ENCODE measurements at places on chromosomes 11 and 22. TPM values are rescaled to one million over a fixed set of nuclear protein-coding genes. Genes with fewer than 3 reads are reported as not detected.

The CHRM1 gene
- total RNA-seq, result not detected

The SLC35F2 gene
- total RNA-seq, result 74.1 TPM

The HNRNPUL2 gene
- total RNA-seq, result 11.1 TPM

The NECTIN1 gene
- total RNA-seq, result 3.1 TPM

The CCDC116 gene
- 0.17 TPM for total RNA-seq

The PCF11 gene
- total RNA-seq, result 43.7 TPM

The SLC22A8 gene
- not detected for total RNA-seq

The KCNQ1 gene
- total RNA-seq, result not detected

The OR51E2 gene
- total RNA-seq, result not detected

The OR56A1 gene
- total RNA-seq, result 0.14 TPM

The SPDYC gene
- not detected for total RNA-seq

The ANO1 gene
- total RNA-seq, result not detected

- DNase-seq, result no peak
Measured at GRCh38 chr11:43377389-43377788, 18.7 kb downstream of the TTC17 start.

- DNase-seq, result no peak
Measured at GRCh38 chr11:117095284-117096161, 2.7 kb downstream of the SIK3 start.

DNA sequence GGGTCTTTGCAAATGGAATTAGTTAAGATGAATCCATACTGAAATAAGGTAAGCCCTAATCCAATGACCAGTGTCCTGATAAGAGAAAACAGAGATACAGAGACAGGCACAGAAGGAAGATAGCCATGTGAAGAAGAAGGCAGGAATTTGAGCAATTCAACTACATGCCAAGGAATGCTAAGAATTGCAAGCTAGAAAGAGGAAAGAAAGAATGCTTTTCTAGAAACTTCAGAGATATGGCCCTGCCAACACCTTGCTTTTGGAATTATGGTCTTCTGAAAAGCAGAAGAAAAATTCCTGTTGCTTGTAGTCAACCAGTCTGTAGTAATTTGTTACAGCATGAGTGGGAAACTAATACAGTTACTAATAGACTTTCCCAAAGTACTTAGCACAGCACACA is 111.3 kb downstream of the SLC17A6 start:
- no peak for DNase-seq

GRCh38 chr11:121645001-121645400 is 192.2 kb upstream of the SORL1-AS1 start:
- DNase-seq, result no peak

DNA sequence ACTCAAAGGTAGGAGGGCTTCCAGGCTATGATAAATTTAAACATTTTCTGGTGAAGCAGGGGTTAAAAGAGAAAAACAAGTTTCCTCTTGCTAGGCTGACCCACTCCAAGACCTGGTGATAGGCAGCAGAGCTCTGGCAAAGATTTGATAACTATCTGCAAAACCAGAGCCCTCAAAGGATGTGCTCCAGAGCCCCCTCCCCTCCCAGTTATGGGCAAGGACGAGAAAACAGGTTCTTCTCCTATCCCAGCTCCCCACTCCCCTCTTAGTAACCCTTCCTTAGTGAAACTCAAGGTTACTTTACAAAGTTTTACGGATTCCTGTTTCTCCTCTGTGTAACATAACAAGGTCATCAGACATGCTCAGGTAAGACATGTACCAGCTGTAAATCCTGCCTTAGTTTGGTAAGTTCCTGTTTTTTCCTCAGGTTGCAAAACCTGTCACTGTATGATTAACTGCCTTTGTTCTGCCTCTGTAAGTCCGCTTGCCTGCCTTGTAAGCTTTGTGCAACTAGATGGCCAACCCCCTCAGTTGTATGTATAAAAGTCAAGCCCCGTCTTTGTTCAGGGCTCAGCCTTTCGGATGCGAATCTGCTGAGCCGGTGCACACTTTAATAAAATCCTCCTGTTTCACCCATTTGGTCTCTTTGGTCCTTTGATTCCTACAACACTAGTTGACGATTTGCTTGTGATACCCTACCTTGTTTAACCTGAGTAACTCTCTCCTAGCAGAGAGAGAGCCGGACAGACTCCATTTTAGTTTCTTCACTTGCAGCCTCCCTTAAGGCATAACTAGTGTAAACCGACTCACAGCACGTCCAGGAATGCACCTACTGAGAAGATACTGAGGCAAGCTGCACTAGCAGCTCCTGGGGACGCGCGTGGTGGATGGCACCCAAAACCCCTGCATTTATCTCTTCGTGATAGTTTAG is 13.9 kb downstream of the APOBEC3H start:
- no peak for DNase-seq

- DNase-seq, result no peak
Measured at GRCh38 chr22:19802001-19802893, 41.7 kb downstream of the TBX1 start.

DNA sequence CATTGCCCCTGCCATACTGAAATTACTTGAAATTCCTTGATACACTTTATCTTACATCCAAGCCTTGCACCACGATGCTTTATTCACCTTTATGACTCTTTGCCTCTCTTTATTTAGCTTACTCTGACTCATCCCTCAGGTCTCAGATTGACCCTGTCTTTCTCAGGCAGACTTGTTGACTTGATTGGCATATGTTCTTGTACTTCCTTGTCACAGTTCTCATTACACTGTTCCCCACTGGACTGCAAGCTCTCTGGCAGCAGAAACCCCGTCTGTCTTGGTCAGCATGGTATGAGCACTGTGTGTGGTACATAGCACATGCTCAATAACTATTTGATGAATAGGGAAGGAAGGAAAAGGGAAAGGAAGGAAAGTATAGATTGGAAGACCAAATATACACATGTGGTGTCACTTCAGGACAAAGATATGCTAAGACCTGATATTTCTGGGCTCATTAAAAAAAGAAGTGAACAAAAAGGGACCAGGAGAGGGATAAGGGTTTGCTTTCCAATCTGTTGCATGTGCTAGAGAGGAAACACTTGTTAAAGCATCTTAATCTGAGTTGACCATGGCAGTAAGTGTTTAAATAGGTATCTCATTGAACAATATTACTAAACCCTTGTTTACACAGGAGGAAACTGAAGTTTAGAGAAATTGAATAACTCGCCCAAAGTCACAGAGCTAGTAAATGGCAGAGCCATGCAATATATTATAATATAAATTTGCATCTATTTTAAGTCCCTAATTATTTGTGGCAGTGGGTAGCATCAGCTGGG is 7.2 kb downstream of the LYVE1 start:
- no peak for DNase-seq

- no peak for DNase-seq
Measured at GRCh38 chr11:68026391-68027105, 3.9 kb upstream of the NDUFS8 start.

- no peak for DNase-seq
Measured at GRCh38 chr11:59559886-59560285, 48.5 kb downstream of the OR4D9 start.

GRCh38 chr22:43853328-43853931 is 8.9 kb downstream of the SULT4A1 start:
- no peak for DNase-seq

GRCh38 chr22:37486224-37486845 is at the start of gene MFNG:
TSS of gene MFNG (minus strand) at chr22:37486384. CDS start at chr22:37486177, 207 bp downstream.
- DNase-seq, result peak; percentile 76

DNA sequence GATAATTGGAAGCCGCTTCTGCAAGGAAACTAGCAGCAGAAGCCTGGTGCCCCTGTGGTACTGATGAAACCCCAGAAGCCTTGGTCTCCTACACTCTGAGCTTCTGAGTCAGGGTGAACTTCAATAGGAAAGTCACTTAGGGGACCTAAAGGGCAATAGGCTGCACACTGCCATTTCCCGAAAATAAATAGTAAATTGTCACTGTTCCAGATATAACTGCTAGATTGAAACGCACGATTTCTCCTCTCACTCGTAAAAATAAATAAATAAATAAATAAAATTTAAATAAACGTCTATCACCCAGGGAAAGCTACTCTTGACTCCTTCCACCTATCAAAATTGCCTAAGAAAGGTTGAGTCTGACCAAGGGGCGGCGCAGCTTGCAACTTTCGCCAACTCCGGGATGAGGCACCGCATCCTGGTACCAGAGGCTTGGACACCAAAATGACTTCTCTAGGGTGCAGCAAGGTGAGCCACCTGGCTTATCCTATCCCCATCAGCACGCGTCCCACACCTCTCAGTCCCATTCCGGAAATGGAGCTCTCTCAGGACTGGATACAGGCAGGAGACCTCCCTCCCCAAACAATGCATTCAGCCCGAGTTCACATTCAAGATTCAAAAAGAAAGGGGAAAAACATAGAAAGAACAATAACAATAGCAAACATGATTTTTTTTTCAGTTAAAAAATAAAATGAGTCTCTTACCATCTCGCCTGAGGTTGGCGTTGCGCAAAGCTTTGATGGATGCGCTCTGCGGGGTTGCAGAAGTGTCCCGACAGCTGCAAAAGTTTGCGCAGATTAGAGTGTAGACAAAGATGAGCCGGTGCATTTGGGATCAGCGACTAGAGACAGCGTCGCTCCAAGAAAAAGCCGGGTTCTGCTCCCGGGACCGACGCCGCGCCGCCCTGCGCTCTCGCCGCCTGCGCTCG is 583 bp downstream of the PDGFD start:
- DNase-seq, result peak; percentile 46

- peak; percentile 53 for DNase-seq
Measured at GRCh38 chr22:42648368-42649245, 585 bp downstream of the CYB5R3 start.

GRCh38 chr22:41690476-41690875 is 1.8 kb upstream of the SNU13 start:
- DNase-seq, result no peak

DNA sequence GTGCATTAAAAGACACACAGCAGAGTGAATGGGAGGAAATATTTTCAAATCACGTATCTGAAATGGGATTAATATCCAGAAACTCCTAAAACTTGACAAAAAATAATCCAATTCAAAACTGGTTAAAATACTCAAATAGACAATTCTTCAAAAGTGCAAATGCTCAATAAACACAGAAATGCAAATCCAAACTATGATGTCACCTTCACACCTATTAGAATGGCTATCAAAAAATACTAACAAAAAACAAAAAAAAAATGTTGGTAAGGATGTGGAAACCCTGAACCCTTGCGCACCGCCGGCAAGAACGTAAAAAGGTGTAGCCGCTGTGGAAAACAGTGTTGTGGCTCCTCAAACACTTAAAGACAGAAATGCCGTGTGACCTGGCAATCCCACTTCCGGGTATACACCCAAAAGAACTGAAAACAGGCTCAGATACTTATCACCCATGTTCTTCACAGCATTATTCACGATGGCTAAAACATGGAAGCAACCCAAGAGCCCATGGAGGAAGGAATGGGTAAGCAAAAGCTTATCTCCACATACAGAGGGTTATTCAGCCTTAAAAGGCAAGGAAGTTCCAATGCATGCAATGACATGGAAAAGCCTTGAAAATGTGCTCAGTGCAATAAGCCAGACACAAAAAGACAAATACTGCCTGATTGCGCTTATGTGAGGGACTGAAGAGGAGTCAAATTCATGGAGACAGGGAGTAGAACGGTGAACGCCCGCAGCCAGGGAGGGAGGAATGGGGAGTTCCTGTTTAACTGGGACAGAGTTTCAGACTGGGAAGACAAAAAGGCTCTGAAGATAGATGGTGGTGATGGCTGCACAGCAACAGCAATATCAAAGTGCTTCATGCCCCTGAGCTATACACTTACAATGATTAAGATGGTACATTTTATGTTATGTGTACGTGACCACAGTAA is 19.6 kb downstream of the BRD1 start:
- DNase-seq, result no peak

GRCh38 chr11:113048820-113049768 is 87.9 kb downstream of the NCAM1 start:
- no peak for DNase-seq

DNA sequence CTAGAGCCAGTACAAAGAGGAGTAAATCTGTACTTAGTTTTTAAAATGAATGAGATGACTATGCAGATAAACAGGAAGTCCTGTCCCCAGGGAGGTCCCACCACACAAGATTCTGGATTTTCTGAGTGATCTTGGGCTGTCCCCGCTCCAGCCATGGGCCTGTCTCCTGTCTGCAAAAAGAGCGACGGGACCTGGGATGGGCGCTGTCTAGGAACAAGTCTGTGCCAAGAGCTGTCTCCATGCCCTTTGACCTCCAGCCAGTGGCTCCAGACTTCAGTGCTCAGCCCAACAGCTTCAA is 6.0 kb downstream of the CSNK1E start:
- no peak for DNase-seq

DNA sequence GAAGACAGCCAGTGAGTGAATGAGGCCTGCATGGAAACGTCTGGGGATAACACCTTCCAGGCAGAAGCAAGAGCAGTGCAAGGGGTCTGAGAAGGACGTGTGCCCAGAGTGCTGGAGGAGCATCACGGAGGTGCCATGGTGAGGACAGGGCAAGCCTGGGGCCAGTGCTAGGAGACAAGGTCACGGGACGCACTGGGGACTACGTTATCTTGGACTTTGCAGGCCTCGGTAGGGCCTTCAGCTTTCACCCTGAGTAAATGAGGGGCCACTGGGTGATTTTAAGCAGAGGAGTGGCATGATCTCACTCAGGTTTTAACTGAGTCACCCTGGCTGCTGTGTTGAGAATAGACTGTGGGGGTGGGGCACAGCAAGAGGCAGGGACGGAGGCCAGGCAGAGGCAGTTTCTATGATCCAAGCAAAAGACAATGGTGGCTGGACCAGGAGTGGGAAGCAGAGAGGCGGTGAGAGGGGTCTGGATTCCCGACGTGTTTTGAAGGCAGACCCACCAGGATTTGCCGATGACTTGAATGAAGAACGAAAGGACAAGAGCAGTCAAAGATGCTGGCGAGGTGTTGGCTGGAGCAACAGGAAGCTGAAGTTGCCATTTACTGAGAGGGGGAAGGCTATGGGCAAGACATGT is 102.7 kb upstream of the PARVA start:
- no peak for DNase-seq

DNA sequence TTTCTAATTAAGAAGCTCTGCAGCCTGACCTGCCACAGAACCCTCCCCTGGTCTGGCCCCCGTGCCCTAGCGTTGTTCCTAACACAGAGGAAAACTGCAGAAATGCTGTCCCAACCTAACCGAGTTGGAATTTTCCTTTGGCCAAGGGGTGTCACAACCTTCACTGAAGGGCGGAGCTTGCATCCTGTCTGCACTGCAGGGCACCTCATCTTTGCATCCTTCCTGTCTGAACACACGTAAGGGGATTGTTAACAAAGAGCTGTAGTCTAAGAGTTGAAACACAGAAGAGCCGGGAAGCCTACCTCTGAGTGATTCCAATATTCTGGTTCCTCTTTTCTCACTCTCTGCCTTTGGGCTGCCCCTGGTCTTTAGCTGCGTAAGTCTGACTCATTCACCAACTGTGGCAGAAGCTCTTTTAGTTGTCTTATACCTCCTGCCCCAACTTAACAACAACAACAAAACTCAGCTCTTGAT is 1.6 kb downstream of the DIXDC1 start:
- DNase-seq, result peak; percentile 59

DNA sequence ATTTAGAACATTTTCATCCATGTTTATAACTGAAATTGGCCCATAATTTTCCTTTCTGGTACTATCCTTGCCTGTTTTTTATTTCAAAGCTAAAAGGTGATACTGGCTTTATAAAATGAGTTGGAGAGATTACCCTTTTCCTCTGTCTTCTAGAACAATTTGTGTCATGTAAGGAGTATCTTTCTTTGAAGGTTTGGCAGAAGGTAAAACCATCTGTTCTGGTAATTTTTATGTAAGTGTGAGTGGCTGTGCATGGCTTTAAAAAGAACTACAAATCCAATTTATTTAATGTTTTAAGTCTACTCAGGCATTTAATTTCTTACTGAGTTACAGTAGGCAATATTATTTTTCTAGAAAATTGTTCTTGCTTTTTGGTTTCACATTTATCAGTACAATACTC is 7.7 kb upstream of the MRGPRD start:
- no peak for DNase-seq

- DNase-seq, result no peak
Measured at GRCh38 chr11:61976813-61977475, 9.5 kb upstream of the FTH1 start.

- no peak for DNase-seq
Measured at GRCh38 chr11:93945596-93945995, 75.6 kb upstream of the HEPHL1 start.

All from dermis blood vessel endothelial cell (primary cell).